ENCODE measurements at places on chromosomes 7 and 10.

- no peak for DNase-seq
Observed at GRCh38 chr10:77664008-77664407, 26.4 kb upstream of the KCNMA1 start.

DNA sequence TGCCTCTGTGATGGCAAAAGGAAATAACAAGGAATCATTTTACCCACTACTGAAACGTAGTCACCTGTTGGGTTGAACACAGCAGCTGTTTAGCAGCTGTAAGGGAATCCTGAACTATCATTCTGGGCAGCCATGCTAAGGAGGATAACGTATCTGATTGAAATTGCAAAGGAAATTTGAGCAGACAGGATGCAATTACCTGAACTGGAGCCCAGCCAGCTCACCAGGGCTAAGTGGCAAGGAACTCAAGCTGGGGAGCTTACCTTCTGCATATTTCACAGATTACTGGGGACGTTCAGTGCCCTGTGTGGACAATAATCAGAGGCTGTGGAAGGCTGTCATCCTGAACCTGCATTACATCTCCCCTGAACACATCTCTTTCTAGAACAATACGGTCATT lies 650.5 kb downstream of the SORCS3 start:
- DNase-seq: no peak

DNA sequence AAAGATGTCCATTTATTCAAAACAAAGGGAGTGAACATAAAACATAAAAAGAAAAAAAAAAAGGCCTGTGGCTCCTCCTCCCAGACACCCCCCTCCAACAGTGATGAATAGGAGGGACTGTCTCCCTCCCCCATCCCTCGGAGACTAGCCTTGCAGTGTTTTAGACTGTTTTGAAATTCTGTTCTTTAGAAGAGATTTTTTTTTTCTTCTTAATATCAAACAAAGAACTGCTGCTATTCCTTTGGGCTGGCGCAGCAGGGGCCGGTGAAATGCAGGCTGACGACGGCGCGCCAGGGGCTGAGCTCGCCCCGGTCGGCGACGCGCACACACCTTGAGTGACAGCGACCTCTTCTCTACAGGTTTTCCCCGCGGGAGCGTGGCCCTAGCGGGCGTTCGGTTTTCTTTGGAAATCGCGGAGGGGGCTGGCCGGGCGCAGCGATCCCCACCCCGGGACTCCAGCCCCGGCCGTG lies at the start of gene LANCL2:
Gene LANCL2, plus strand, starts transcription at position 133 of the 470 bp plus-strand sequence. CDS start 689 bp downstream, outside the sequence.
- DNase-seq: no peak

DNA sequence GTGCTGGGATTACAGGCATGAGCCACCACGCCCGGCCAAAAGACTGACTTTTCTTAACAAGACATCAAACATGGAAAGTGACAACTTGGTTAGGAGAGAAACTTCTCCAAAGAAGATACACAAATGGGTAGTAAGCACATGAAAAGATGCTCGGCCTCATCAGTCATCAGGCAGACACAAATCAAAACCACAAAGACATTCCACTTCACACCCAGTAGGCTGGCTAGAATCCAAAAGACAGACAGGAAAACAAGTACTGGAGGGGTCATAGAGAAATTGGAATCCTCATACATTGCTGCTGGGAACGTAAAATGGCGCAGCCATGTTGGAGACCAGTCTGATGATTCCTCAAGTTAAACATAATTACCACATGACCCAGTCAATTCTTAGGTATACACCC lies 16.4 kb downstream of the SEPHS1 start:
- DNase-seq: no peak

DNA sequence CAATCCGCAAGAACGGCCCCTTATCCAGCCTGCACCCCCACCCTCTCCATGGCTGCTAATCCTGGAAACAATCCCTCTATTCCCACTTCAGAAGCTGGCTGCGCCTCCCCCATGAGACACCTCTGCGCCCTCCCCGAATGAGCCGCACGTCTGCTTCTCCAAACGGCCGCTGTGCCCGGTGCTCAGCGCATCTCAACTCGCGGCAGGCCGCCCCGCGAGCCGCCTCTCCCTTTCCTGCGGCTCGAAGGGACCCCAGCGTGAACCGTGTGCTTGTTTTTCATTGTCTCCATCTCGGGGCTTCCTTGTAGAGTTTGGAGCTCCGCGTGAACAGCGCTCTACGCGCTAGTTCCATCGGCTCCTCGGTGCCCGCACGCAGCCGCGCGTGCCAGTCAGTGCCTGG lies 20.8 kb upstream of the FXYD4 start:
- DNase-seq: no peak

- DNase-seq: no peak
Observed at GRCh38 chr7:16627236-16627635, 18.3 kb downstream of the ANKMY2 start.

DNA sequence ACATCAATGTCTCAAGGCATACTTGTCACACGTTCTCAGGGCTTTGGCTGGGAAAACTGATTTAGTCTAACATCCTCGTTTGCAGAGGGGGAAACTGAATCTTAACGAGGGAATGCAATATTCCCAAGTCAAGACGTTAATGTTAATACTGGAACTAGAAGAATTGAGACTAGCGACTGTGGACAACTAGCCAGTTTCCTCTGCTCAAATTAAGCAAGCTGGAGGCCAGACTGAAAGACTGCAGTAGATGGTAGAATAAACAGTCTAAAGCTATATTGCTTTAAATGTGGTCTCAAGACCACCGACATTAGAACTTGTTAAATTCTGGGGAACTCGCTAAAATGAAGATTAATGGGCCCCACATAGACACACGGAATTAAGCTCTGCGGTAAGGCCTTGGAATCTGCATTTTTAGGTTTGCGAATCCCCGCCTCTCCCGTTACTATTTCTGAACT lies 639 bp upstream of the TFAM start:
- DNase-seq: no peak

- DNase-seq: no peak
Observed at GRCh38 chr10:26413375-26413774, 24.8 kb upstream of the APBB1IP start.

GRCh38 chr7:129334473-129334872 lies 99.8 kb upstream of the STRIP2 start:
- no peak for DNase-seq

Data from fibroblast of skin of left biceps (primary cell).